Non-pigmented ciliary epithelial cell (primary cell): ENCODE measurements at places on chromosomes 6 and 20.

- no peak for DNase-seq
Measured at GRCh38 chr20:61942526-61942925, 123.2 kb downstream of the TAF4 start.

- DNase-seq, result no peak
Measured at GRCh38 chr20:12051206-12052163, 133.8 kb downstream of the BTBD3 start.

DNA sequence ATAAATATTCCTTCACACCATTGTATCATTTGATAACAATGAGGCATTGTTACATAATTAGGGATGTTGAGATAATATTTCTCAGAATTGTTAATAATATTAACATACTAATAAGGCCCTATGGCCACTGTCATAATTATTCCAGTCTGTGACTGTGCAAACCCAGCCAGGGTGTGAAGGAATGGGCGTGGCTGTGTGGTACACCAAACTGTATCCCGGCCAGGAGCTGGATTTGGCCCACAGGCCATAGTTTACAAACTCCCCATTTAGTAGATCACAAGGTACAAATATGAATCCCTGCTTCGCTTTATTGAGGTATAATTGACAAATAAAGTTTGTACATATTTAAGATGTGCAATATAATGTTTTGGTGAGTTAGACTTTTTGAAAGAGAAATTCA, 894.7 kb downstream of the C6orf118 start:
- DNase-seq, result no peak

DNA sequence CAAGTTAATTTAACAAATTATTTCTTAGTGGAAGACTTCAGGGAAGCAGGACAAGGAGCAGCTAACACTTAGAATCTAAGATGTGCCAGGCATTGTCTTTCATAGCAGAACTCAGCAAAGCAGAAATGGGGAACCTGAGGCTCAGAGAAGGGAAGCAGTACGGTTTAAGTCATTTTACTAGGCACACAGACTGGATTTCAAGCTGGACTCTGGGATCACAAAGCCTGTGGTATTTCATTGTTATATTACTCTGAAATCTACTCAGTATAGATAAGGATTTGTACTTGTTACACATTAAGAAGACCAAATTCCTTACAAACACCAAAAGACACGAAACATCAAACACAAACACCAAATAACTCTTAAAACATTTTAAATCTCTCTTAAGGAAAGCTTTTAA, 199.6 kb downstream of the ISM1 start:
- DNase-seq, result no peak

GRCh38 chr6:95545686-95546085, 31.6 kb upstream of the MANEA start:
- no peak for DNase-seq

DNA sequence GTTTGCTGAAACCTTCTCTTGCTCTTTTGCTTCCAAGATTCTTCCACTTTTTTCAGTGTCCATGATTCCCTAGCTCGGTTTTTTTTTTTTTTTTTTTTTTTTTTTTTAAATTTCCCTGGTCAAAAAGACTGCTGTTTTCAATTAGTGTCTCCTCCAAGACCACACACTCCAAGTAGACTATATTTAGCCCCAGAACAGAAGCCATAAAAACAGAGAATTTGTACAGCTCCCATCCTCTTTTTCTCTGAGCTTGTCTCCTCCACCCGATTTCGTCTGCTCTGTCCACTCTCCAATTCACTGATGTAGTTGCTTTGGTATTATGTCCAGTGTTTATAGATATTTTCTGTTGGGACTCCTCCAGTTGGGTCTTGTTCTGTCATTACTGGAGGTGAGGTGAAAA, 37.6 kb downstream of the RSPH3 start:
- DNase-seq, result no peak

- no peak for DNase-seq
Measured at GRCh38 chr6:38244869-38245268, 394.9 kb downstream of the BTBD9 start.

DNA sequence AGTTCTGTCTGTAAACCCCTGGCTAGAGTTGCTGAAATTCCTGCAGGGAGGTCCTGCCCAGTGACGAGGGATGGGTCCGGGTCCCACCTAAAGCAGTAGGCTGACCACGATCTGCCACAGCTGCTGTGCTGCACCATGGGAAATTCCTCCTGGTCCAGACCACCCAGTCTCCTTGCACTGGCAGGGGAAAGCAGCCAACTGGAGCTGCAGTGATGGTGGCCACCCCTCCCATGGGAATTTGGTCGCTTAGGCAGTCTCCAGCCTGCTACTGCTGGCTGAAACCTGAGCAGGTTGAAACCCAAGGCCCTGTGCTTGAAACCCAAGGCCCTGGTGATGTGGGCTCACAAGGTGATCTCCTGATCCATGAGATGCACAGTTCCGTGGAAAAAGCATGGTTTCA, 23.9 kb upstream of the MOXD1 start:
- DNase-seq, result no peak

DNA sequence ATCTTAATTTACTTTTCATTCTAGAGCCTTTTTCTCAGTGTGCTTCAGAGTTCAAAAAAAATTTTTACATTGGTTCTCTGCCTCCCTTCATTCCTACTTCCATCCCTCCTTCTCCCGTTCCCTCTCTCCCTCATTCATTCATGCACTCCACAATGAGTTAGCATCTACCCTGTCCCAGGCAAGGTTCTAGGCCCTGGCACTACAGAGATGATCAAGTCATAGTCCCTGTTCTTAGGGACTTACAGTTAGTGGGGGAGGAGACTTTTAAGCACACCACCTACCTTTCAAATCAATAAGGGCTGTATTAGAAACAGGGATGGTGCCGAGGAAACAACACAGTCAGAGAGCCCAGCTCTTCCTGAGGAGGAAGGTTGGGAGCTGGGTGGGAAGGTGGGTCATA, 40.3 kb downstream of the MAP3K5 start:
- no peak for DNase-seq

DNA sequence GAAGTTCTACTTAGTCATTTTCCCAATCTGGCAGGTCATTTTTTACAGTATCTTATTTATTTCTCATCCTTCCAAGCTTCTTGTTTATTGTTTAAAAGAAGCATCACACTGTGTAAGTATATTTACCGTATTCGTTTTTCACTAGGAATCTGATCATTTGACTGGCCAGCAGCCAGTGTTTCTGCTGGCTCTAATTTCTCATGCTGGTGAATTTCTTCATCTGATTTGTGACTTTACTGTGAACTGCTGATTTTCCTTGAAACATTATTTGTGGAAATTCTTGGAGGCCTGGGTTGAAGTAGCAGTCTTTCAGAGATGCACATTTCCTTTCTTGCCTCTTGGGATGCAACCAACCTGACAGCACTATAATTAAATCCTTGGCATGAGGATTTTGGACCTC, 65.9 kb downstream of the PREP start:
- DNase-seq, result no peak

- DNase-seq, result no peak
Measured at GRCh38 chr6:36222924-36223323, 26.4 kb downstream of the BRPF3 start.

- DNase-seq, result no peak
Measured at GRCh38 chr6:16305246-16305725, 66.9 kb downstream of the GMPR start.

DNA sequence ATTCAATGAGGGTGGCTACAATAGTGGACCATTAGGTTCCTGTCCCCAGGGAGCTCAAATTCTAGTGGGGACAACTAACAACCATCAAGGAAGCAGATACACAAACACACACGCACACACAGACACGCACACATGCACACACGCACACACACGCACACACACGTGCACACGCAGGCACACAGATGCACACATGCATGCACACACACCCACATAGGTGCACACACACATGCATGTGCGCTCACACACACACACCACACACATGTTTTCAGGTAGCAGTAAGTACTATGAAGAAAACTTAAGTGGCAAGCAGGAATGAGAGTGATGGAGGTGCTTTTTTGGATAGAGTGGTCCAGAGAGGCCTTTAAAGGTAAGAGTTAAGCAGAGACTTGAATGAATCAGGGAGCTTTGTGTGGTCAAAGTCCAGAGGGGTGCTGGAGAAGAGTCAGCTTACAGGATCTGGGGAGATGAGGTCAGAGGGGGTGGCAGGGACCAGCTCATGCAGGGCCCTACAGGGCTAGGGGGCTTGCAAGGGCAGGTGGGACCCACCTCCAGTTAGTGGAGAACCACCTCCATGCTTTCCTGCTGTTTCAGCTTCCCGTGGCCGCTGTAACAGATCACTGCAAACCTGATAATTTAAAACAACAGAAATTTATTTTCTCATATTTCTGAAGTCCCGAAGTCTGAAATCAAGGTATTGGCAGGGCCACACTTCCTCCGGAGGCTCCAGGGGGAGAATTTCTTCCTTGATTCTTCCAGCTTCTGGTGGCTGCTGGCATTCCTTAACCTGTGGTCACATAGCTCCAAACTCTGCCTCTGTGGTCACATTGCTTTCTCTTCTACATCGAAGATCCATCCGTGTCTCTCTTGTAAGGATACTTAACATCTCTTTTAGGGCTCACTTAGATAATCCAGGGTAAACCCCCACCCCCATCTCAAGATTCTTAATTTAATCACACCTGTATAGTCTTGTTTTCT, 6.9 kb upstream of the NSFL1C start:
- DNase-seq, result no peak

- DNase-seq, result no peak
Measured at GRCh38 chr6:165782134-165782533, 119.1 kb upstream of the PDE10A start.
